Heart left ventricle (tissue), 16 donors: ENCODE measurements at places on chromosomes 3 and 15.
A peak's percentile ranks its signal among the peaks of the same experiment; 100 is the strongest.

- no peak for DNase-seq
Observed at GRCh38 chr15:62904041-62904910, 138.3 kb upstream of the TPM1 start.

DNA sequence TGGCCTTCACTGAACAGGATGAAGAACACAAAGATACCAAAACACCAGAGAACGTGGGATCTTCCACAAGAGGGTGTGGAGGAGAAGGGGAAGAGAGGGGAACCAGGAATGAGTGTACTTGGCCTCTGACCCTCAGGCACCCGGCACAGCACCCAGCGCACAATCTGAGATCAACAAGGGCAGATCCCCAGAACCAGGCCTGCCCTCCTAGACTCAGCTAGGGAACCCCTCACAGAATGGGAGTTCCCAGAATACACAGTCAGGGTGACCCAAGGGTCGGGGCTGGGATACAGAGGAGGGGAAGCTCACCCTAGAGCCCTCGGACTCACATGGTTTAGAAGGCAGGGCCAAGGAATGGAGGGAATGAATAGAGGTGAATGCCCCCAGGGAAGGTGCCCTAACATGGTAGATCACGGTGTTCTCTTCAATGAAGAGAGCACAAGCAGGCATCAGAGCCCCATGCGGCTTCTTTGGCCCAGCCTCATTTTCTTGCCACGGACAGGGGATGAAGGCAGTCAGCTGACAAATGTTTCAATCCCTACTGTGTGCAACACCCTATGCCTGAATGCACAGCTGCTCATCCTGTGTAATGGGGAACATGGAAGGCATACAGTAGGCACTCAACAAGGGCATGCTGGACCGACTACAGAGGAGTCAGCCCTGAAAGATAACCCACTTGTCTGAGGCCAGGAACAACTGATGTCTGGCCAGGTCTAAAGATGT is 13.1 kb downstream of the BMF start:
- no peak for DNase-seq

DNA sequence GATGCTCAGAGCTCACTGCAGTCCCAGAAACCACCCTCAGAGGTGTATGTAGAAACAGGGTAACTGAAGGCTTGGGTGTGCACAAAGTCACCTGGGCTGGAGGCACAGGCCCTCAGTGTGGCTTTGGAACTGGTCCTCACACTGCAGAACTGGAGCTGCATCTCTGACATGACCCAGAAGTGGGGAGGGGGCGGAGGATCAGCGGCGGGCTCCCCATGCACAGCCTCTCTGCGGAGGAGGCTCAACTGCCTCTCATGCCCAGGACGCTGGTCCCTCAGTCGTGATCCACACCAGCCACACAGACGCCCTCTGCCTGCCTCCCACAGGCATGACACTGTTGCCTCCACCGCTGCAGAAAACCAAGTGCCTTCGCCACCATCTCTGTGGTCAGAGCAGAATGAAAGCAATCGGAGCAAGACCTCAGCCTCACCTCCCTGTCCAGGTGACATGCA is 73.7 kb downstream of the TM2D3 start:
- DNase-seq = peak; percentile 56

- DNase-seq = no peak
Observed at GRCh38 chr3:126435456-126436315, 40.0 kb downstream of the ZXDC start.

- DNase-seq = no peak
Observed at GRCh38 chr3:129382366-129382765, 46.1 kb downstream of the EFCAB12 start.

GRCh38 chr3:115156046-115156654 is 9.1 kb upstream of the ZBTB20 start:
- DNase-seq = no peak
